ENCODE measurements at places on chromosomes 16 and 17.

- no peak for DNase-seq
Observed at GRCh38 chr17:31536451-31536850, 145.0 kb downstream of the RAB11FIP4 start.

DNA sequence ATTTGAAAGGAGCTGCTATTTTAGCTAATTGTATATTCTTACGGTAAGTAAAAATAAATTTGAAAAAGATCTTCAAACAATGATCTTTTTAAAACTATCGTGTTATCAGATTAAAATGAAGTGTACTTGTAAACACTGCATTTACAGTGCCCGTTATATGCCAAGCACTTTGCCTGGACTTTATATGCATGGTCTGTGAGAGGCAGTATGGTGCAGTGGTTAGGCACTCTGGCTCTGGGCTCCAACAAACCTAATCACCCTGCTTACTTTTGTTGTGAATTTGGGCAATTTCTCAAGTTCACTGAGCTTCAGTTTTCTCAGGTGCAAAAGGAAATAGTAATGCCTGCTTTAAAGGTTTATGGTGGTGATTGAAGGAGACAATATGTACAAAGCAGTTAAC, 1.4 kb downstream of the PMP22 start:
- DNase-seq, result no peak

- DNase-seq, result peak; percentile 56
Observed at GRCh38 chr17:17416400-17417360, 60.1 kb upstream of the MED9 start.

- DNase-seq, result no peak
Observed at GRCh38 chr16:88317613-88317965, 65.2 kb upstream of the ZNF469 start.

GRCh38 chr17:73290399-73291259, 21.2 kb downstream of the CDC42EP4 start:
- no peak for DNase-seq

DNA sequence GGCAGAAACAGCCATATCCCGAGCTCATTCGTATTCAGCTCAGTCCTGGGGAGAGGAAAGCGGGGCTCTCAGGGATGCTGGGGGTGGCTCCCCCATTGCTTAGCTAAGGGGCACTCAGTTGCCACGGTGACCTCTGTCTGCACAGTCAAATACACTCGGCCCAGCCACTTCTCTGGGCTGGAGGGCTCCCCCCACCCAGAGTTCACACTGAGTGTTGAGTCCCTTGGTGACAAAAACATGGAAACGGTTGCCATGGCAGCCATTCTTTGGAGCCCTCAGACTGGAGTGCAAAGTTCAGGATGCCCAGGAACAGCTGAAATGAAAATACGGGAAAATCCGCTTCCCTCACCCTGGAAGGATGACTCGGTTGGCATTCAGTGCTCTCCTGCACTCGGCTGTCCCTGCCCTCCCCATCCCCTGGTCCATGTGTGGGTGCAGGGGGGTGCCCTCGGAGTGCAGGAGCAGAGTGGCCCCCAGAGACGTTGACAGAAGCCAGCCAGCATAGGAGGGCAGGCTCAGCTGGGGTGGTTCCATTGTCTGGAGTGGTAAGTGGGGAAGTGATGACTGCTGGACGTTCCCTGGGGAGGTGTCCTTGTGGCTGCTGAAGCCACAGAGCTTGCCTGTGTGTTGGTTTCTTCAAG, 216.5 kb downstream of the NTN1 start:
- no peak for DNase-seq

- no peak for DNase-seq
Observed at GRCh38 chr17:50507871-50508572, at the start of gene MYCBPAP. Gene MYCBPAP, plus strand, starts transcription at chr17:50508439. Its CDS starts 236 bp downstream, at chr17:50508675.

- no peak for DNase-seq
Observed at GRCh38 chr16:66342294-66342900, 24.1 kb upstream of the CDH5 start.

GRCh38 chr17:70089513-70090148, 14.6 kb downstream of the KCNJ16 start:
- DNase-seq, result no peak

Measured in LNCaP clone FGC (cell line).